Activated CD4-positive, alpha-beta T cell treated with anti-CD3 and anti-CD28 coated beads, Interleukin-2, amount 10 ng/mL, durations not matched to agents 7 days and 5 days (primary cell): ENCODE measurements at places on chromosomes 3 and 15. TPM values are rescaled to one million over a fixed set of nuclear protein-coding genes. Genes with fewer than 3 reads are reported as not detected.

Gene CTNNB1
- total RNA-seq = 118 TPM

DNA sequence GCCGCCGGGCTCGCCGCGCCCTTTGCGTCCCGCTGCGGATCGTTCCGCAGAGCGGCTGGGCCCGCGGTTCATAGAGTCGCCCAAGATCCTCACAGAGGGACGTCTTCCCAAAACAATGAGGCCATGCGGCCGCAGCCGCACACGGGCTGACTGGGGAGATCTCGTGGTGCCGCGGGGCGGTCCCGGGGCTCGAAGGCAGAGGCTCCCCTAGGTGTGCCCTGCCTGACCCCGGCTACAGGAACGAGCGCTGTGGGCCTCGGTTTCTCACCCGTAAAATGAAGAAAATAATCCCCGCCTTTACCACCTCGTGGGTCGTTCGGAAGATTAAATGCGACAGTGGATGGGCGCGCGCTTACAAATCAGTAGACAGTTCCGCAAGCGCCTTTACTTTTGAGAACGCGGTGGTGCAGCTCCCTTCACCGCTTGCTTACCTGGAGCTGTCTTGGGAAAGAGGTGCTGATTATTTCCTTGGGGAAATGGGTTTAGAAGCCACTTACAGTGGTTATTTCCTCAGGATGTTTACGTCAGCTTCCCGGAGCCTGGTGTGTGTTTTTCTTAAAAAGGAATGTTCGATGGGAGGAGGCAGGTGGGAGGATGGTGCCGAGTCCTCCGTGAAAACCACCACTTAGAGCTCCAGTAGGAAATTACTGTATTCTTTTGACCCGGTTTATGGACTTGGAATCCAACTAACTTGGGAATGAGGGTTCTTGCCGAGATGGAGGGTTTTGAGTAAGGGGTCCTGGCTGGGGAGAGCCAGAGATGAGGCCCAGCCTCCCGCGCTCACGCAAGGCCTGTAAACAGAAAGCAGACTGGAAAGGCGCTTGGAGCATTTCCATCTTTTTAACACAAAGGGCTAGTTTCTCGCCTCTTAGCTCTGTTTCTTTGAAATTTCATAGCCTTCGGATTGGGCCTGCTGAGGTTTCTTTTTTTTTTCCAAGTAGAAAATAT lies 1.9 kb upstream of the MEX3B start:
- H3K4me1 ChIP-seq = peaks cover 16% of the 10 kb centered on the region
- peak overlapping the region; percentile 67 for H3K4me3 ChIP-seq
- peaks cover 2% of the 10 kb centered on the region for H3K36me3 ChIP-seq
- H3K27ac ChIP-seq = no peak overlapping the region

DNA sequence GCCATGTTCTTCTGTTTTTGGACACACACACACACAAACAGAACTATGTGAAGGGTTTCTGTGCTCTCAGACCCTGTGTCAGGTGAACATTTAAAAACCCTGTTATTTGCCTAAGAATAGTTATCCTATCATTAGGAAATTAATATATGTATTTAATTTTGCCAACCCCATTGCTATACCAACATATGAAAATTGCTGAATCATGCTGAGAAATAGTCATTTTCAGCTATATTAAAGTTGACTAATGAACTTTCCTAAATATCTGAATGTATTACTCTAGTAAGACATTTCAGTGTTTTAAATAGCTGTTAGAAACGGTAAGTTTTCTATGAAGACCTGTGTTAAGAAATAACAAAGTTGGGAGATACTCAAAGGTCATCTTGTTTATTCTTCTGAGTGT lies 596.9 kb upstream of the GRM7 start:
- H3K4me1 ChIP-seq = no peaks in the 10 kb centered on the region
- no peaks in the 10 kb centered on the region for H3K36me3 ChIP-seq
- no peak overlapping the region for H3K4me3 ChIP-seq
- H3K27ac ChIP-seq = no peak overlapping the region

- H3K27ac ChIP-seq = no peak overlapping the region
- DNase-seq = no peak
- H3K27me3 ChIP-seq = no peaks in the 10 kb centered on the region
- H3K36me3 ChIP-seq = no peaks in the 10 kb centered on the region
Observed at GRCh38 chr15:67724691-67725375, 100.5 kb upstream of the SKOR1 start.

DNA sequence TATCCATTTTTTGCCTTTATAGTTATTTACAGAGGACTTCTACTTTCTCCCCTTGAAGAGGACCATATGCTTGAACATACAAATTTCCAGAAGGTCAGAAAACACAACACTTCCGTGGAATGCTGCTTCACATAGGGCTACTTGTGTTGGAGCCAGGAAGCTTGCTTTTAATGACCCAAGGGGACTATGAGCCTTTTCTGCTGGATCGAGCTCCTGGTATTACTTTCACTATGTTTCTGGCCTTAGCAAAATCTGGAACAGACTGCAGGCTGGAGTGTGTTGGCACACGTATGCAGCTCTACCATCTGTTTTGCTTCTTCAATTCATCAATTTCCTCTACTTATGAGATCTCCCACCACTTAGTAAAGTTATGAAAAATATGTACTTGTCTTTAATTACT lies 69.3 kb upstream of the CBLB start:
- no peaks in the 10 kb centered on the region for H3K27me3 ChIP-seq
- no peak overlapping the region for H3K27ac ChIP-seq
- H3K4me1 ChIP-seq = no peaks in the 10 kb centered on the region
- H3K4me3 ChIP-seq = no peak overlapping the region
- no peaks in the 10 kb centered on the region for H3K36me3 ChIP-seq

Gene HCN4
- total RNA-seq = not detected

Gene P2RY1
- 0.17 TPM for total RNA-seq

DNA sequence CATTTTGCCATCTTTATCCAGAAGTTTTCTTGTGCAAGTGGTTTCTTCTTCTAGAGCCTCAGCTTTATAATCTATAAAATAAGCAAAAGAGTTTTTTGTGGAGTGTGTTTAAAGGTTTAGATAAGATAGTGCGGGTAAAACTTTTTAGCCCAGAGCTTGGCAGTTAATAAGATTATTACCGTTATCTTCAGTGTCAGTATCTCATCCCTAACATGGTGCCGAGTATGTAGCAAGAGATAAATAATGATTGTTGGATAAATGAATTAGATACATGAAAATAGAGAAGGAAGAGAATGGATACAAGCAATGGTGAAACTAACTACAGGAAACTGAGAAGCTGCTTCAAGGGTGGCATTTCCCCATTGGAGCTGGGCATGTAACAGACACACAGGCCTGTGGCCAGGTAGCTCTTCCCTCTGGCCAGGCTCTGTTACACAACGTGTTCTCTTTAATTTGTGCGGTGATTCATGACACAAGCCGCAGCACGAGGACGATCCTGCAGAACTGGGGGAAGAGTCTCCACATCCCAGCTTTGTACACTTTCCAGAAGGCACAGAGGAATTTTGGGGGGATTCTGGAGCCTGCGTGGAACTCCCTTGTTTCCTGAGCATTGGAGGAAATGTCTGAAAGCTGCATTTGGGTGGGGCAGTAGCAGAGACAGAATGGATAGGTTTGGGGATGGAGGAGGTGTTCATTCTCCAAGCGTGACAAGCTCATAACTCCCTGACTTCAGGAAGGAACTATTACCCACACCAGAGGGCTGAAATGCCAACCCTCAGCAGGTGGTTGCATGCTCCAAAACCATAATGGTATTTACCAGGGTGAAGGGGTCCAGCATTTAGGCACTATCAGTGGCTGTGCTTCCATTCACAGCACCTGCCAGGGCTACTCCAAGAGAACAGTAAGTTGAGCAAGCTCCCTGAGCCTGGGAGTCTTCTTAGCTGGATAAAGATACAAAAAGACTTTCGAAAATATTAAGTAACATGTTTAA lies 14.2 kb upstream of the ST6GAL1 start:
- no peaks in the 10 kb centered on the region for H3K27me3 ChIP-seq
- H3K4me3 ChIP-seq = peak overlapping the region; percentile 7
- peak; percentile 35 for DNase-seq
- peak overlapping the region; percentile 65 for H3K27ac ChIP-seq
- H3K4me1 ChIP-seq = peaks cover 57% of the 10 kb centered on the region

DNA sequence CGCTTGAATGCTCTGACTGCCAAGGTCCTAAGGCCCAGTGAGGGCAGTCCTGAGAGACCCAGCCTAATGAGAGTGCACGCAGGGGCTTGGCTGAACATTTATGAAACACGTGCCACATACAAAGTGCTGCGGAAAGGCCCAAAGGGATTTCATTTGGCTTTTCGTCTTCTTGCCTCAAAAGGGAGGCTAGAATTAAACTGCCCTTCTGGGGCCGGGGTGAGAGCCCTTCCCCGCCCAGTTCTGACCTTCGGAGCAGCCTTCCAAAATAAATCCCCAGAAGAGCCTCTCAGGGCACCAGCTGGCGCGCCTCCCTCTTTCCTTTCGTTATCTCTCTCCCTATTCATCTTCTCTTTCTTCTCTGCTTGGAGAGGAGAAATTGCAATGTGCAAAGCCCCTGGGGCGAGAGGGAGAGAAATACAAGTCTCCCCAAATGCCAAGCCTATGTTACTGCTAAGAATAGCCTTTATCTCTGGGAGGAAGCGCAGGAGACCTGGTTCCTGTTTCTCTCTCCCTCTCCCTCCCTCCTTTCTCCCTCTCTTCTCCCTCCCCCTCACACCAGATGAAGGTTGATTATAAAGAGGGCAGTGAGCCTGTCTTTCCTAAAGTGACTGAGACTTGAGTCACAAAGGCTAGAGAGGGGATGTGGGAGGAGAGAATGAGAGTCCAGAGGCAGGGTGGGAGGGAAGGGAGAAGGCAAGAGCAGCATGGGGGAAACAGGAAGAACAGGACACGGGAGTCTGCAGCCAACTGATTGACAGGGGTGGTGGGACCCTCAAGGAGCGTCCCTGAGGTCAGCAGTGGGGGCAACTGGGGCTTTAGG lies 36.7 kb upstream of the NDUFB4 start:
- H3K27me3 ChIP-seq = peaks cover 6% of the 10 kb centered on the region
- H3K27ac ChIP-seq = no peak overlapping the region
- H3K36me3 ChIP-seq = no peaks in the 10 kb centered on the region
- peaks cover 14% of the 10 kb centered on the region for H3K4me1 ChIP-seq

DNA sequence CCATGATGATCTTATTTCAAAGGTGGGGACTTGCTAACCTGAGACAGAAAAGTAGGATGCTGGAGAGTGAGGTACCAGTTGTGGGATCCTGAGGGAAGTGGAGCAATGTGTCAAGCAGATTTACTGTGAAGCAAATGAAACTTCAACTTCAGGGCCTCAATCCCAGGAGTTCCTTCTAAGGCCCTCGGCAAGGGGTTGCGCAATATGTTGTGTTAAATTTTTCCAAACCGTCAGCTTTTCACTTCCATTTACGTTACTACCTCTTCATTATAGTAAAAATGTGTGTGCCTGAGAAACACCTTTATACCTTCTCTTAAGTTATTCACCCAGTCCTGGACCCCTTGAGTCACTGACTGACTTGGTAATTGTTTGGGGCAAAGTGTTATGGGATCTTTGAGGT lies 42.5 kb upstream of the KCNH8 start:
- no peaks in the 10 kb centered on the region for H3K36me3 ChIP-seq
- DNase-seq = no peak
- H3K4me3 ChIP-seq = no peak overlapping the region
- H3K27ac ChIP-seq = no peak overlapping the region
- no peaks in the 10 kb centered on the region for H3K27me3 ChIP-seq

DNA sequence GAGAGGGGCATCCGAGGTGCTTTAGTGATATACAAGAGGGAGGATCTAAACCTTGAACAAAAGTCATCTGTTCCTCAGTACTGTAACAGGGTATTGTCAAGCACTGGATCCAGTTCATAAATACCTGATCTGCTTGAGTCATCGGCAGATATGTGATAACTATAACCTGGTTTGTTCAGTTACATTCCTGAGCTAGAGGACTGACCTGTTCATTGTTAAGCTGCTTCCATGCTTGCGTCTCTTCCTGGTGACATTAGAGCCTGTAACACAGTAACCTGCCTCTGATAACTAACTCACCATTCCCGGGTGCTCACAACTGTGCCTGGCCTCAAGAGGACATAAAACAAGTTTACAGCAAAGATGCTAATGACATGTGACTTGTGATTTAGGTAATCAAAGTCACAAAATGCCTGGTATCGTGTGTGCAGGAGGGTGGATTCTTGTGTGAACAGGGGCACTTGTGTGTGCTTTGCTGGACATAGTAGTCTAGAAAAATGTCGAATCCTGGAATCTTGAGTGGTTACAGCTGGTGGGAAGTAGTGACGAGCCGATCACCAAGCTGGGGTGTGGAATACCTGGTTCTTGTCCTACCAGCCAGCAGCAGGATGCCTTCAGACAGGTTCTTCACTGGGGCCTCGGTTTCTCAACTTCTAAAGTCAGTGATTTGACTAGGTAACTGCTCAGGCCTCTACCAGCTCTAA lies 30.9 kb upstream of the POLR2M start:
- no peak for DNase-seq
- peaks cover 8% of the 10 kb centered on the region for H3K4me1 ChIP-seq
- no peak overlapping the region for H3K27ac ChIP-seq
- no peaks in the 10 kb centered on the region for H3K36me3 ChIP-seq
- H3K4me3 ChIP-seq = no peak overlapping the region
- H3K27me3 ChIP-seq = peaks cover 23% of the 10 kb centered on the region

Gene ARHGAP11A
- total RNA-seq = 160 TPM

DNA sequence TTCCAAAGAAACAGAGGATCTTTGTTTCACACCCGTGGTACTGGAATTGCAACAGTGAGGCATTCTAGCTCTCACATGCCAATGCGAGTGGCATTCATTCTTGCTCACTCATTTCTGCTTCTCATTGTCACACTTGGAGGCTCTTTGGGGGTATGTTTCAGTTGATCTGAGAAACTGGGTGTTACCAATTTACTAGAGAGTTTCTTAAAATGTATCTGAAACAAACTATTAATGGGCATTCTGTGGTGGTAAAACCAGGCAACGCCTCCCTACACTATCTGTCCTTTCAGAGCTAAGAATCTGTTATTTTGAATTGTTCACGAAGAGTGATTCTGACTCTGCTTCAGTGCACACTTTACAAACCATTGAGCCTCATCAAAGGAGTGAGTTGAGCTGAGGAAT lies 140.6 kb upstream of the BHLHE40 start:
- H3K27me3 ChIP-seq = no peaks in the 10 kb centered on the region
- H3K4me3 ChIP-seq = no peak overlapping the region
- DNase-seq = no peak
- H3K27ac ChIP-seq = peak overlapping the region; percentile 9
- peaks cover 93% of the 10 kb centered on the region for H3K4me1 ChIP-seq

GRCh38 chr3:127121885-127122284 lies 71.0 kb upstream of the PRR23E start:
- H3K27ac ChIP-seq = no peak overlapping the region
- DNase-seq = no peak
- no peak overlapping the region for H3K4me3 ChIP-seq
- no peaks in the 10 kb centered on the region for H3K4me1 ChIP-seq
